ENCODE measurements at places on chromosomes 3 and 15.

DNA sequence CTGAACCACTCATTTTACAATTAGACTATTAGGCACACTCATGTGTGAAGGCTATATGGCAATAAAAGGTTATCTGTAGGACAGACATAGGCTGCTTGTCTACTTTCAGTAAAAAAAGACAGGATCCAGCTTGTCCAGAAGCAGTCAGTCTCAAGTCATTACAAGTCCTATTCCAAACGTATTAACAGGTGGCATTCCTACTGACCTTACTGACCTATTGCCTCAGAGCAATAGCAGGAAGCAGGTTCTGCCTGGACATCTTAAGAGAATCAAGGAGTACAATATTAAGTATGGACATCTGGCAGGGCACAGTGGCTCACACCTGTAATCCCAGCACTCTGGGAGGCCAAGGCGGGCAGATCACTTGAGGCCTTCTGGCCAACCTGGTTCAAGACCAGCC, 7.0 kb downstream of the CMTM6 start:
- DNase-seq: no peak

DNA sequence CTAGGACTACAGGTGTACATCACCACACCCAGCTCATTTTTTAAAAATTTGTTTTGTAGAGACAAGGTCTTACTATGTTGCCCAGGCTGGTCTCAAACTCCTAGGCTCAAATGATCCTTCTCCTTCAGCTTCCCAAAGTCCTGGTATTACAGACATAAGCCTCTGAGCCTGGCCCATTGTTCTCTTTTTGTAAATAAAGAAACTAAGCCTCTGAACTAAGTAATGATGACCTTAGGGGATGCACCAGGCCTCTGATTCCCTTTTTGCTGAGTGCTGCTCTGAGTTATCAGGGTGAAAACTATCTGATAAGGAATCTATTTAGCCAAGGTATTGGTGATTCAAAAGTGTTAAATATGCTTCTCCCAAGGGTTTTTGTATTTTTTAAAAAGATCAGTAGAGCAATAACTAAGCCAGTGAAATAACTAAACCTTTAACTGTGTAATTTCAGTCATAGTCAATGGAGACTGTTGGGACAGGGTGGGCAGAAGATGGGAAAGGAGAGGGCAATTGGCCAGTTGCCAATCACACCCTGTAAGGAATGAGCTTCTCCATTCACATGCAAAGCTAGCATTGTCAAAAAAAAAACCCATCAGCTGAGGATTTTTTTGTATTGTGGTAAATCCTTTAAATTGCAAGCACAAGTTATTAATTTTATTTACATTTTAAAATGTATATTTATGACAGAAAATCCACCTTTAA, 194.8 kb upstream of the PFN2 start:
- no peak for DNase-seq

GRCh38 chr3:58452176-58452575, 18.5 kb upstream of the PDHB start:
- DNase-seq: no peak

GRCh38 chr15:38504680-38505467, 50.9 kb downstream of the FAM98B start:
- no peak for DNase-seq

- DNase-seq: no peak
Observed at GRCh38 chr3:52781741-52782140, 4.3 kb downstream of the ITIH1 start.

DNA sequence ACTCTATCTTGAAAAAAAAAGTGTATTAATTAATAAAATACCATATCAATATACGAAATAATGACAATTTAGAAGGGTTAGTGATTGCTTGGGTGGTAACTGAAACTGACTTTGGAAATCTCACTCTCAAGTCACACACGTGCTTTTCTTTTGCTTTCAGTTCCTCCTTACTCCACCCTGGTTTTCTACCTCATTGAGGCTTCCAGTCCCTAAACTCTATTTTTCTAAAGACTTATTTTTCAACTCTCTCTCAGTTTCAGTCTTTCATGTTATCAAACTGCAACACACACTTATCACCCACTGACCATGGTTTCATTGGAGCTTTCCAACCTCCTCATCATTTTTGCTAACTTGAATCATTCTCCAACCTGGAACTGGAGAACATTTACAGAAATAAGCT, 23.5 kb downstream of the IL12A start:
- DNase-seq: no peak

GRCh38 chr3:31220431-31220830, 312.3 kb upstream of the STT3B start:
- DNase-seq: no peak

DNA sequence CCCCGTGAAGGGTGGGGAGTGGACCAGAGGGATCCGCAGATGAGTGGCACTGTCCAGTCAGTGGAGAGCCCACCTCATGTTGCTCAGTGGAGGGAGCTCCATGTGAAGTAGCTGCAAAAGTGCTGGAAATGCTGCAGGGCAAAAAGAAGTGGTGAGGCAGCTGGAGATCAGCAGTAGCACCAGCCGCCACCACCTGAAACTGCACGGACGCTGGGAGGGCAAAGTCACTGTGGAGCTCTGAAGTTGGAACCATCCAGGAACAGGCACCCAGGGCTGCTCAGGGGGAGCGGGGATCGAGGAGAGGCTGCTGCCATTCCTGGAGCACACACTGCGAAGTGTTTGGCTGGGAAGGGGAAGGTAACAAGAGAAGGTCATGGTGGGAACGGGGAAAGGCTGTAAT, 6.4 kb upstream of the ALDH1L1 start:
- DNase-seq: no peak

- DNase-seq: no peak
Observed at GRCh38 chr3:56309465-56309864, 158.8 kb downstream of the ERC2 start.

DNA sequence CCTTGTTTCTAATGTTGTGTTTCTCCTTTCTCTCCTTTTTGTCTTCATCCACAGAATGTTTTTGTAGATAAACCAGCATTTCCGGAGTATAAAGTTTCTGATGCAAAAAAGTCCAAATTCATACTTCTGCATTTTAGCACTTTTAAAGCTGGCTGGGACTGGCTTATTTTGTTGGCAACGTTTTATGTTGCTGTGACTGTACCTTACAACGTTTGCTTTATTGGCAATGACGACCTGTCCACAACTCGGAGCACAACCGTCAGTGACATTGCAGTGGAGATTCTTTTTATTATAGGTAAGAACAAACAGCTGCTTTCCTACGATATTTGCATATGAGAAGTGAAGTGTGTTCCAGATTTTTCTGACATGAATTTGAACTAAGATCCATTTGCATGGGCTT, 199.4 kb downstream of the KCNH8 start:
- DNase-seq: no peak

DNA sequence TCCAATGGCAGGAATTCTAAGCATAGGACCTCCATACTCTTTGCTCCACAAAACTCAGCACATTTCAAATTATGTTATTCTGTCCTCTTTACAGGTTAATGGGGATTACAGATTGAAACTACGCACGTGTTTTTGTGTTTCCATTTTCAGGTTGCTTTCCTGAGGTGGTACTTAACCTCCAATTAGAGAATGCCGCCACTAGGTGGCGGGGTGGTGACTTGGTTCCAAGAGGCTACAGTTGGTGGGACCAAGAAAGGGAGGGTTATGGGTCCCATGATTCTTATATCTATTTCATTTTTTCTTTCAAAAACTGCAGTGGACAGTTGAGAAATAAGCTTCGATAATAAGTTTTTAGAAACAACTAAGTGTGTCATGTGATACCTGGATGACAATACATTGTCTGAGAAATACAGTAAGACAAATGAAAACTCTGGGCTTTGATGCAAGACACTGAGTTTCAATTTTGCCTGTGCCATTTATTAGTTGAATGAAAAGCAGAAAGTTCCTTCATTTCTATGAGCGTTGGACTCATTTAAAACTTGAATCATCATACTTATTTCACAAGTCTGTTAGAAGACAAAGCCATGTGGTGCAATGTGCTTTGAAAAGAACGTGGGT, 539.0 kb downstream of the FGF12 start:
- DNase-seq: peak; percentile 74

GRCh38 chr3:130565224-130565623, 48.2 kb downstream of the COL6A6 start:
- no peak for DNase-seq

DNA sequence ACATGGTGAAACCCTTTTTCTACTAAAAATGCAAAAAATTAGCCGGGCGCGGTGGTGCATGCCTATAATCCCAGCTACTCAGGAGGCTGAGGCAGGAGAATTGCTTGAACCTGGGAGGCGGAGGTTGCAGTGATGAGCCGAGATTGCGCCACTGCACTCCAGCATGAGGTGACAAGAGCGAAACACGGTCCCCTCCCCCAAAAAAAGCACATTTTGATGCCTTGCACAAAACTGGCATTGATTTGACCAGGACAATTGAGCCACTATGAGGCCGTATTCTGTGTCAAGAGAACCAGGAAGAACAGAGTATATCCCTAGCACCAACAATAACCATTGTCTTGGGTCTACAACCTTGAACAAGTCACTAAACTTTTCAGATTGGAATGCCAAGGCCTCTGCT, 50.6 kb downstream of the SH3BP5 start:
- no peak for DNase-seq

DNA sequence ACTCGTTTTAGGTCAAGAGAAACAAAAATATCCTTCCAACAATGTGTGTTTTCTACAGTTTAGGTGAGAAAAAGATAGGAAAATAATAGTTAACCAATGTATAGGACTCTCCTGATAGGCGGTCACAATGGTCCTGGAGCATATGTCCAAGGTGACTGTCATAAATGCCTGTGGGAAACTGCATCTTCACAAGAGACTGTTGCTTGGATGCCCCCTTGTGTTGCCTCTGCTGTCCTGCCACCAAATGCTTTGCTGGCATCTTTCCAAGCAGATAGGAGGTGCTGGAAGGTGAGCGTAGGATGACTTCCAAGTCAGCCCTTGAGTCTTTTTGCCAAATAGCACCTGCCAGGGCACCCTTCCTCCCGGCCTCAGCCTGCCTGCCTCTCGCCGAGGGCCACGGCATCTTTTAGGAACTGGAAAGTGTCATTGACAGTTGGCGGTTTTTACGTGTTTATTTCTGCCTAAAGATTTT, 24.1 kb upstream of the SACM1L start:
- DNase-seq: peak; percentile 75

- DNase-seq: no peak
Observed at GRCh38 chr3:119302697-119303551, 8.7 kb downstream of the ARHGAP31 start.

DNA sequence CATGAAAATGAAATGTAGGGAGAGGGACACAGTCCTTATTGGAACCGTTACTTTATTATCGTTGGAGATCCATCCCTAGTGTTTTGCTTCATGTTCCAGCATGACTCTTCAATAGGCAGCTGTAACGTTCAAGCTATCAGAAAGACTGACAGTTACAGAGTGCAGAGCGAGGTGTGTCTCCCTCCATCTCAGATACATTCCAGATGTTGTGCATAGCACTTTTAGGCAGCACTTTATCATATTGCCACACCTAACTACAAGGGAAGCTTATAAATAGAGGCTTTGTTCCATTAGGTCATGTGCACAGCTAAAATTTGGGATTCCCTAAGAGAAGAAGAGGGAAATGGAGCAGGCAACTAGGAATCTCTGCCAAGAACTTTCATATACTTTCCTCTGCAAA, 1009.6 kb downstream of the ROBO2 start:
- no peak for DNase-seq

DNA sequence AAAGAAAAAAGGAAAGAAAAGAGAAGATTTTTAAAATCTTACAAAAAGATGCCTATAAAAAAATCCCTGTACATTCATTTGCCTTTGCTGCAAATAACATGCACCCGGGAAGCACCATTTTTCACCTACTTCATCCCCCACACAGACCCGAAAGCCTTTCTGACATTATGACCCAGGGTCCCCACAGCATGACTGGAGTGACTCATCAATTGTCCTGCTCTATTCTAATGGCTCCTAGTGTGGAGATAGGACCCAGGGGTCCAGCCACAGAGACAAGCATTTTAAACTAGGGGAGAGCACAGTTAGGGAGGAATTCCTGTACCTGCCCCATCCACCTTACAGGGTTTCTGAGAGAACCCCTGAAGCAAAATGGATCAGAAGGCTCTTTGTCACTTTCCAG, 14.7 kb upstream of the PXYLP1 start:
- DNase-seq: no peak

- no peak for DNase-seq
Observed at GRCh38 chr3:155890671-155891190, 20.3 kb downstream of the GMPS start.

- DNase-seq: peak; percentile 75
Observed at GRCh38 chr15:98884894-98885293, 122.7 kb downstream of the PGPEP1L start.

DNA sequence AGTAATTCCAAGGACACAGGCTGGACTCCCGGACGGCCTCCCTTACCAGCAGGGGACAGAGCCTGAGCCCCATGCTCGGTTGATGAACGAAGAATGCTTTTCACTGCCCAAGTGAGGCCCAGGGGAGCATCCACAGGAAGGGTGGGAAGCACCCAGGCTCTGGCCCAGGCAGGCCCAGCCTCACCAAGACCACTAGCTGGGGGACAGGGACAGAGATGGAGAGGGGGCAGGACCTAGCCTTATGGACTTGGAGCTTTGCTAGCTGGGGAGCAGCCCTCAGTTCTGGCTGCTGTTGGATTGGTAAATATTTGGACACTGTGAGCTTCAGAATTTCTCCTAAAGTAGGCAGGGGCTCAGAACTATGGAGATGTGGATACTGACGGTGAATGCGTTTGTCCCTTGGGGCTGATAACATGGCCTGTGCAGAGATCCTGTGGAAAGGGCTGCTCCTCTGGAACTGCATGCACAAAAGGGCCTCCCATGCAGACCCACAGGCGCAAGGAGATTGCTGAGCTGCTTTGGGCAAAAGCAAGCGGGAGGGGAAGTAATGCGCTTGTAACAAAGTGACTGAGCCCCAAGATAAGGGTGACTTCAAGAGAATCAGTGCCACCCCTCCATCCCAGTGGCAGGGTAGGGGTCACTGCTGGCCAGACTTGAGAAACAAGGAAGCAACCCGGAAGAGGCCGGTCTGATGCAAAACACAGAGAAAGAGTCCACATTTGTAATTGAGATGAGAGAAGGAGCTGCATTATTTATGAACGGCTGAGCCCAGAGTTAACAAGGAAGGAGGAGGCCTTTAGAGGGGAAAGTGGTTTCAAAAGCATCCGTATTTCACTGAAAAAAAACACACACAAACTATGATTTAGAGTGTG, 70.1 kb upstream of the MEF2A start:
- no peak for DNase-seq

DNA sequence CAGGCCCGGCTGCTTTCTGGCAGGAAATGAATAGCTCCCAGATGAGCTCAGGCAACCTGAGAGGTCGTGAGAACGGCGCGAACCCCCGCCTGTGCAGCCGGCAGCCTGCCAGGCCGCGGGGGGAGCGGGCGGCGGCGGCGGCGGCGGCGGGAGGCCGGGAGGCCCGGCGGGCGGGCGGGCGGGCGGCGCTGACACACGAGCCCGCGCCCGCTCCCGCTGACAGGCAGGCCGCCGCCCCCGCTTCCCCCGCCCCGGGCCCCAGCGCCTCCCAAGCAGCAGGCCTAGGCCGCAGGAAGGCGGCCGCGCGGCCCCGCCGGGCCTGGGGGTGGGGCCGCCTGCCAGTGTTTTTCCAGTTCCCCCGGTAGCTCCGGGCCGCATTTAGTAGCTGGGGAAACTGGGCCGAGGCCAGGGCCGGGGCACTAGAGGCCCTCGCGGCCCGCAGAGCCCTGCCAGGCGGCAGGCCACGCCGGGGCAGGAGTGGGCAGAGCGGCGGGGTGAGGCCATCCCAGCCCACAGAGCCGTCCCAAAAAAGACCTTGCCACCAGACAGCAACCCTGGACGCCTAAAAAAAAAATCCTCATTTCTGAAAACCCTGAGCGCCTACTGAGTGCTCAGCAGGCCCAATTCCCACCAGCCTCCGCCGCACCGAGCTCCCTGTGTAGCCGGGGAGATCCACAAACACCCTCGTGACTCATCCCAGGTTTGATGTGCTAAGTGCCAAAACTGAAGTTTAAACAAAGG, 5.6 kb downstream of the HES1 start:
- peak; percentile 98 for DNase-seq
